ENCODE measurements at places on chromosomes 7 and 10.

GRCh38 chr7:127678337-127678736 is 26.3 kb downstream of the SND1 start:
- DNase-seq = no peak

GRCh38 chr7:138666385-138666784 is 34.8 kb downstream of the SVOPL start:
- DNase-seq = no peak

- no peak for DNase-seq
Observed at GRCh38 chr7:1752111-1752510, 82.0 kb downstream of the ELFN1 start.

DNA sequence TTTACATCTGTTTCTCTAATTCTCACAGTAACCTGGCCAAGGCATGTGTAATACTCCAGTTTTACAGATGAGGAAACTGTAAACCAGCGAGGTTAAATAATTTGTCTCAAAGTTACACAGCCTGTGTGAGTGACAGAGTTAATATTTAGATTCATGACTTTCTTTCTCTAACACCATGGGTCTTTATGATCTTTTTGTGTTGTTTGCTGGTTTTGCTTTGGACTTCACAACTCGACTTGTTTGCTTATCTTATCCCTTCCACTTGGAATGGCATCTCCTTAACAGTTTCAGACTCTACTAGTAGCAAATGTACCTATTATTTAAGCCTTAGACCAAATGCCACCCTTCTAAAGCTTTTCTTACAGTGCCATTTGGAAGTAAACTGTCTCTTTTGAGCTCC is 34.4 kb downstream of the MXI1 start:
- no peak for DNase-seq
